ENCODE measurements at places on chromosomes 16 and 17.
A peak's percentile ranks its signal among the peaks of the same experiment; 100 is the strongest.

- no peak for DNase-seq
These were observed 8.5 kb downstream of the ABCA10 start for GRCh38 chr17:69220098-69220497.

DNA sequence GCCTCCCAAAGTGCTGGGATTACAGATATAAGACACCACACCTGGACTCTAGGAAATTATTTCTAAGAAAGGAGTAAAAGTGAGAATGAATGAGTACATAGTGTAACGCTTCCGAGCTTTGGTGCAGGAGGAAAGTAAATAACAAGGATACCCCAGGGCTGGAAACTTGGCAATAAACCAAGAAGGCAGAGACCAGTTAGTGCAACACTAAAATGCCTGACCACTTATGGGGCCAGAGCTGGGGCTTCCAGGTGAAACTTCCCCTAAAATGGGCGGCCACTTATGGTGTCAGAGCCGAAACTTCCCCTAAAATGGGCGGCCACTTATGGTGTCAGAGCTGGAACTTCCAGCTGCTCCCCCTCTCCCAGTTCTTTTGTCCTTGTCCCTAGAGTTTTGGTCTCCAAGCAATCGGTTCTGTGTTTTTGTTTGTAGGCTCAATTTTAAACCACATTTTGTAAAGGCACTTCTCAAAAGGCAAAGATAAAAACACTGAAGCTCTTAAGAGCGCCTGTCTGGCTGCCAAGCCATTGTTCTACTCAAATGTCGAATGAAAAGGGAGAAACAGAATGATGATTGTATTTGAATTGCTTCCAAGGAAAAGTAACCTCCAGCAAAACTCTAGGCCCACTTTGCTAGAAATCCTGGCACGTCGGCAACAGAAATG is 63.9 kb downstream of the NXN start:
- DNase-seq = no peak

DNA sequence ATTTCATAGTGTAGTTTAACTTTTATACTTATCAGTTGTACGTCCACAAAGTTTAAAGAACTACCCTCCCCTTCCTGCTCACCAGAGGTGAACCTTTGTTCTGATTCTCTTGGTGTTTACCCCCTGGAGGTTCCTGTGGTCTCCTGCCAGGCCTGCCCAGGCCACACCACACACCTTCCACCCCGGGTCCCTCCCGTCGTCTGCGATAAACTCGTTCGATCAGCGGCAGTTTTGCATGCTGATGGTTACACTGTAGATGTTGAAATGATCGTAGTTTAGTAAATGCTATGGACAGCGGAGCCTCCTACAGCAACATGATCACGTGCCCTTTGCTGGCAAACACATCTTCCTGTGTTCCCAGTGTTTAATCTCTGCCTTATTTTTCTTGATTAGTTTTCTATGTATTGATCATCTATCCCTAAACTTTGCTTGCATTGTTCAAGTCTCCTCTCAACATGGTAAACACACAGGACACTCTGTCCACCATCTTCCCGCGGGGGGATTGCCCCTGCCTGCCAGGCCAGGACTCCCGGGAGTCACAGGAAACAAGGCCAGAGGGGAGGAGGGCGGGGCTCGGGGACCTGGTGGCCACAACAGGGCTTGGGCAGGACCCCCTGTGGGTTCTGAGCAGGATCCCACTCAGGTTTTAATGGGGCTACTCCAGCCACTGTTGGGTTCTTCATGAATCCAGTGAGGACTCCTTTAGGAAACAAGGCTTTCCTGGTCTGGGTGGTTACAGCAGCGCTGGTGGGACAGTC is 2.8 kb upstream of the ACSF3 start:
- DNase-seq = no peak

DNA sequence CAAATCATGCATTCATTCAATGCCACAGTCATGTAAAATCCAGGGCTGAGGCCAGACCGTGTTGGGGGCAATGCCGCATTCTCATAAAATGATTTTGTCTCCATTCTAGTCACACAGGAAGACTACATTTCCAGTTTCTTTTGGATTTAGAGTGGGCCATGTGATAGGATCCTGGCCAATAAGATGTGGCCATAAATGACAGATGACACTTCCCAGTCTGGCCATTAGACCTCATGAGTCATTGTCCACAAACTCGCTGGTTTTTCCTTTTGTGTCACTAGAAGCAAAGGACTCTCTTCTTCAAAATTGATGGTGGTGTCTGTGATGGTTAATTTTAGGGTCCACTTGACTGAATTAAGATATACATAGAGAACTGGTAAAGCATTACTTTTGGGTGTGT is 352.3 kb downstream of the UTP18 start:
- no peak for DNase-seq

DNA sequence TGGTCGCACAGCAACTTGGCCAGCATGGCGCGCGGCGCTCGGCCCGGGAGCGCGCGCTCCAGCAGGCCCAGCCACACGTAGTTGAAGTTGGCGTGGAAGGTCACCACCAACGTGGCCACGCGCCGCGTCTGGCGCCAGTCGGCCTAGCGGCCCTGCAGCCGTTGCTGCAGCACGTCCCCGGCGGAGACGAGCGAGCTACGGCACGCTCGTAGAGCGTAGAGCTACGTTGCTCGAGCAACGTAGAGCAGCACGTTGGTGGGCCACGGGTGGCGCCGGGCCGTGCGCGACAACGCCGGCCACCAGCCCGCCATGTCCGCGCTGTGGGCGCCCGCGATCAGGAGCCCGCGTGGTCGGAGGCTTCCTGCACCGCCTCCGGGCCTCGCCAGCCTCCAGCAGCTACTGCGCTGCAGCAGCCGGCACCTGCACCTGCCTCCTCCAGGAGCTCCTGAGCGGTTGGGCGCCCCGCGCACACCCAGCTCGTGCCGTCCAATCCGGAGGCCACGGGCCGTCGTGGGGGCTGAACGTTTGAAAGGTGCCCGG is 13.4 kb upstream of the SULT1A1 start:
- no peak for DNase-seq

GRCh38 chr16:78490847-78491246 is 391.4 kb downstream of the WWOX start:
- no peak for DNase-seq

GRCh38 chr17:81426393-81427172 is 31.3 kb downstream of the BAHCC1 start:
- DNase-seq = no peak

- DNase-seq = no peak
These were observed 56.5 kb upstream of the CIBAR2 start for GRCh38 chr16:85168732-85169256.

GRCh38 chr17:48543107-48543853 is 1.6 kb downstream of the HOXB2 start:
- peak; percentile 73 for DNase-seq

GRCh38 chr17:71899317-71899716 is 221.5 kb upstream of the SOX9 start:
- peak; percentile 22 for DNase-seq

DNA sequence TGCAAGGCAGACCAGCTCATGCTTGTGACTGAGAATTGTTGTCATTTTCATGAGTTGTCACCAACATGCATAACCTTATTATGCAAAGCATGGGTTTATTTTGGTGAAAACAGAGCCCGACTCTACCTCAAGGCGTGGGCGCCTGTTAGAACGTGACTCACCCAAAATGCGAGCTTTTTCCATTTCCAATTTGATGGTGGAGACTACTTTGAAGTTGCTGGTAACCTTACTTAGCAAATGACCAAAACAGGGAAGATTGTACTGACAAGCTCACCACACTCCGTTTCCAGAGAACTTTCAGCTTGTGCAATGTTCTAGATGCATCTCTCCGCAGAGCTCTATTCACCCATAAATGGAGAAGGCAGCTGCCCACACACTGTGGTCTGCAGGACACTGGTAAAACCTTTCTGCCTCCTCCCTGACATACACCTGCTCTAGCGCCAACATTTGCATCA is 284.5 kb downstream of the MAF start:
- no peak for DNase-seq

DNA sequence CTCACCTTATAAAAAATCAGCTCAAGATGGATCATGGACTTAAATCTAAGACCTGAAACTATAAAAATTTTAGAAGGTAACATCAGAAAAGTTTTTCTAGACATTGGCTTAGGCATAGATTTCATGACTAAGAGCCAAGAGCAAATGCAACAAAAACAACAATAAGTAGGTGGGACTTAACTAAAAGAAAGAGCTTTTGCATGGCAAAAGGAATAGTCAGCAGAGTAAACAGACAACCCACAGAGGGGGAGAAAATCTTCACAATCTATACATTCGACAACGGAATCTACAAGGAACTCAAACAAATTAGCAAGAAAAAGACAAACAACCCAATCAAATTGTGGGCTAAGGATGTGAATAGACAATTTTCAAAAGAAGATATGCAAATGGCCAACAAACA is 368.4 kb upstream of the KIF2B start:
- no peak for DNase-seq

DNA sequence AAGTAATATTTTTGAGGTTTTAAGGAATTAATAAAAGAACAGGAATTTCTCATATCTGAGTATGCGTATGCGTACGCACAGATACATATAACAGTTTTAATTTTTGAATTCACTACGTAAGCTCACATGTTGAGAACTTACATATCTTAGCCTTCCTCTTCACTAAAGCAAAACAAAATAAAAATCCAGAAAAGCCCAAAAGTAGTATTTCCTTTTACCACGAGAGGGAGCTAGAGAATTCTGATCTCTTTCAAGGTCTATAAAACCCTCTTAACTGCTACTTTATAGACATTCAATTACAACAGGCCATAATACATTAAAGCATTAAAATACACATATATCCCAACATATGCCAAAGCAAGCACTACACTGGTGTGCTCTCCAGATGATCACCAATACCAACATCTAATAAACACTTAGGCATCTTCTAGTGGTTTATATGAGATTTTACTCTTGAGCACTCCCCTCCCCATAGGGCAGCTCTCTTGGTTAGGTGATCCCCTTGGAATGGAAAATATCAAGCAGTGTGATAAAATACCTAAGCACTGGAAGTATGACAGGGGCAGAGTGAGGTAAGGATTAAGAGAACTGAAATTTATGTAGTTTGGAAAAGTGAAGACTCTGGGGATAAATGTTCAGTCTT is 94.0 kb downstream of the SKAP1 start:
- peak; percentile 76 for DNase-seq

DNA sequence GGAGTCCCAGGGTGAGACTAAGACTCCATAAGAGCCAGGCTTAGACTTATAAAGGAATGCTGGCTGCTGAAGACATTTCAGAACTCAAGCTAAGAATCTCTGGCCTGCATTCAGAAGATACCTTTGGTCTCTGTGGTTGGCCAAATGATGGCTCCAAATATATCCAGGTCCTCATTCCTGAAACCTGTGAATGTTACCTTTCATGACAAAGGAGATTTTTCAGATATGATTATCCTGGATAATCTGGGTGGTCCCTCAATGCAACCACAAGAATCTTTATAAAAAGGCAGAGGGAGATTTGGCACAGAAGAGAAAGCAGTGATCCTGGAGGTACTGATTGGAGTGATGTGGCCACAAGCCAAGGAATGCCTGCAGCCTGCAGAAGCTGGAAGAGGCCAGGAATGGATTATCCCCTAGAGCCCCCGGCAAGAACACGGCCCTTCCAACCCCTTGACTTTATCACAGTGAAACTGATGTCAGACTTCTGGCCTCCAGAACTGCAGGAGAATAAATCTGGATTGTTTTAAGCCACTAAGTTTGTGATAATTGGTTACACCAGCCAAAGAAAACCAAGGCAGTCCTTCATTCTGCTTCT is 253.3 kb downstream of the SLC39A11 start:
- no peak for DNase-seq

GRCh38 chr17:41340494-41340893 is 10.1 kb downstream of the KRT33A start:
- peak; percentile 51 for DNase-seq

GRCh38 chr16:2966808-2967191 is 2.3 kb upstream of the PAQR4 start:
- DNase-seq = no peak

DNA sequence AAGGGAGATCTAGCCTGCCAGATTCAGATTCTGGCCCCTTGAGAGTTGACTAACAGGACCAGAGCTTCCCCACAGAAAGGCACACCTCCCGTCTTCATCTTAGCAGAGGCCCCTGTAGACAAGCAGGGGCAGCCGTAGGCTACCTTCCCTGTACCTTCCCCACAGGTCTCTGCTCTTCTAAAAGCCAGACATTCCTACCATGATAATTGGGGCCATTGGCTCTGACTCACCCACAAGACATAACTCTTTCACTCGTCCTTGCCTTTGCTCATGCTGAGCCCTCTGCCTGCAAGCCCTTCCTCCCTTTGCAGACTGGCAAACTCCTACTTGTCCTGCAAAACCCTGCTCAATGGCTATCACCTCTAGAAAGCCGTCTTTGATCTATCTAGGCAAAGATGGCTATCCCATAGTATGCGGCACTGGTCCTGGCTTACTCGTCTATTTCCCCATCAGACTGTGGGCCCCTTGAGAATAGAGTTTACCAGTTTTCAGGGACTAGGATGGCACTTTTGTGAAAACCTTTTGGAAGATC is 43.8 kb downstream of the PIMREG start:
- DNase-seq = no peak

- no peak for DNase-seq
These were observed 5.8 kb downstream of the ZC3H7A start for GRCh38 chr16:11791144-11791828.

- DNase-seq = peak; percentile 58
These were observed 21.8 kb upstream of the FOXK2 start for GRCh38 chr17:82497483-82498405.

GRCh38 chr16:13332713-13333255 is 431.4 kb downstream of the SHISA9 start:
- DNase-seq = no peak

GRCh38 chr17:1591474-1592090 is 29.0 kb upstream of the PITPNA start:
- no peak for DNase-seq

GRCh38 chr16:89586853-89587252 is 11.3 kb downstream of the CPNE7 start:
- DNase-seq = peak; percentile 49

- DNase-seq = no peak
These were observed 37.4 kb downstream of the ARSG start for GRCh38 chr17:68328676-68329075.

DNA sequence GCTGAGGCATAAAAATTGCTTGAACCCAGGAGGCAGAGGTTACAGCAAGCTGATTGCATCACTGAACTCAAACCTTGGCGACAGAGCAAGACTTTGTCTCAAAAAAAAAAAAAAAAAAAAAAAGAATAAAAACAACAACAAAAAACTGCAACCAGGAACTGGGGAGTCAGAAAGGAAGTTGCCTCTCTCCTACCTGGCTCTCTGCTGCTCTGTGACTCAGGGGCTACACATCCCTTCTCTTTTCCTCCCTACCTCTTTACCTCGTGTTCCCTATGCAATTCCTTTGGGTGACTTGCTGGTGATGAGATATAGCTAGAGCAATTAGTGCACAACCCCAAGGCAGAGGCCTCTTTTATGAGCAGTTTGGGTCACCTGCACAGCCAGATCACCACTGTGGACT is 95.9 kb downstream of the ABCC1 start:
- DNase-seq = no peak

GRCh38 chr17:13735444-13735843 is 133.7 kb upstream of the HS3ST3A1 start:
- DNase-seq = no peak

DNA sequence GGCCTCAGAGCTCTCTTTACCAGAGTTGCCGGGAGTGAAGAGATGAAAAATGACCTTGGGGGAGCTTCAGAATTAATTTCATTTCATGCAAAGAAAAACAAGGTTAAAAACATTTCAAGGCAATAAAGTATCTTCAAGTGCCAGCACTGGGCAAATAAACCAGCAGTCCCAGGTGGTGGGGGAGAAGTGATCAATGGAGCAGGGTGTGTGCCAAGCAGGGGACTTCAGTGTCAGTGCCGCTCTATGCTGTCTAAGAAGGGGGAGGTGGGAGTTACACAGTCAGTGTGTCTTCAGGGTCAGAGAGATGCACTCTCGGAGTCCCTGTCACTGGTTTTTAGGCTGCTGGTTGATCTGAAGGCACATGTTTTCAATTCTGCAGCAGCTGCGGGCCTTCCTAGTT is 57.2 kb upstream of the MGAT5B start:
- no peak for DNase-seq
